ENCODE measurements at places on chromosomes 13 and 19. TPM values are rescaled to one million over a fixed set of nuclear protein-coding genes. Genes with fewer than 3 reads are reported as not detected.

- DNase-seq: no peak
These were observed 789.9 kb upstream of the MIR17HG start for GRCh38 chr13:90557626-90558025.

DNA sequence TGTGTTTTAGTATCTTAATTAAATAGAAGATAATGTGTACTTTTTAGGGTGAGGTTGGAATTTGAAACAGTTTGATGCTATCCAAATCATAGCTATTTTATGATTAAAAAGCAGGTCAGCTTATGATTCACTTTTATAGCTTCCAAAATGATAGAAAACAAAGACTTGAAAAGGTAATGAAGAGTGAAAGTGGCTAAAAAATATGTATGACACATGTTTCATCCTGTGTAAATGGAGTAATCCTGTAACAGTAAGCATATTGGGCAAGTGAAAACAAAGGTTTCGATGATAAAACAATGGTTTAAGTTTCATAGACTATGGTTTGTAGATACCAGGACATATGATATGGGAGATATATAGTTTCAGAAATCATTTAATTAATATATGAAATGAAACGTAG is 456.2 kb downstream of the PCDH20 start:
- DNase-seq: no peak

The APOC4 gene
- not detected for total RNA-seq

DNA sequence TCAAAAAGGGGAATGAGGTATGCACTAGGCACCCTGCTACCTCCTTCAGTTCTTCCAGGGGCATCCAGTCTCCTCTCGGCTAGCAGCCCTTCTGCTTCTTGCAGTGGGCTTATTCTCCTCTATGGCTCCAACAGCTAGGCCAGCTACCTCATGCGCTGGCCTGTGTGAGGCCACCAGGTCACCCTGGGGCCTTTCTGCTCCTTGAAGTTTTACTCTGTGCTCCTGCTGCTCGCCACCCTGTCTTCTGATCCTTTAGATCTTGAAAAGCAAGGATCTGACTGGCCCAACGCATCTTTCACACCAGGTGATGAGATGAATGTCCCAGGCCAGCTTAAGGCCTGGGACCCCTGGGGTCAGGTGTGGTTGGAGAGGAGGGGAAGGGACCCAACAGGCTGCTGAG is 66.2 kb downstream of the RUBCNL start:
- no peak for DNase-seq

DNA sequence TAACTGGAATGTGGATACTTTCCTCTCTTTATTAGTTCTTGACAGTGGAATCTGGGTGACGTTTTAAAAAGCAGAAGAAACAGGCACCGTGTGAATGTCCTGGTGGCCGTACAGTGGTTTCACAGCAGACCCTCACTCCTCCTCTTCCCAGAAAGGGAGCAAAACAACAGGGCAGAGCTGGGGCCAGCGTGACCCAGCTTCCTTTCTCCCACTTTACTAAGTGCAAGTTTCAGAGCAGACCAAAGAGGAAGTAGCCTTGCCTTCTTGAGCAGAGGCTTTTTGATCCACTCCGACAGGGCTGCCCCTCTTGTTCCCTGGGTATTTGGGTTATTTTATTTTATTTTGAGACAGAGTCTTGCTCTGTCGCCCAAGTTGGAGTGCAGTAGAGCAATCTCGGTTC is 19.6 kb upstream of the C19orf33 start:
- DNase-seq: no peak

- no peak for DNase-seq
These were observed 8.3 kb upstream of the REX1BD start for GRCh38 chr19:18580311-18580710.

GRCh38 chr13:34108410-34108809 is 290.5 kb downstream of the RFC3 start:
- DNase-seq: no peak

The LGALS4 gene
- 2.2 TPM for total RNA-seq

- no peak for DNase-seq
These were observed 685.0 kb upstream of the SGCG start for GRCh38 chr13:22495819-22496218.

DNA sequence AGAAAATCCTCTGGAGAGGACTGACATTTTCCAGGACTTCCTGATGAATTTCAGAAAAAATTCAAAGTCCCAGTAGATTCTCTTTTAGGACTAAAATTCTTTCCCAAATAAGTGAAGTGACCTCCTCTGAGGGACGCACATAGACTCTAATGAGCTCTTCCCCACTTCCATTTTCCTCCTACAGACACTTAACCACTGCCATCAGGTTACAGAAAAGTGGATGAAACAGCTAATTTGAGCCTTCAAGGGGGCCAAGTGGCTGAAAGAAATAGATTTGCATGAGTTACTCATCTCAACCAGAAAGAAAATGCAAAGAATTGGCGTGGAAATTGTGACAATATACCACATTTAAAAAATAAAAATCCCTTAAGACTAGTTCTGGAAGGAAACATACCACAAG is 185.3 kb upstream of the EDNRB start:
- DNase-seq: no peak

The ZNF835 gene
- total RNA-seq: 1.7 TPM

Data from activated T-cell treated with anti-CD3 and anti-CD28 coated beads, Interleukin-2, amount 50 U/mL, for 4 hours (primary cell).